Heart right ventricle (tissue), 16 donors: ENCODE measurements at places on chromosomes 16 and 17. TPM values are rescaled to one million over a fixed set of nuclear protein-coding genes. Genes with fewer than 3 reads are reported as not detected.

The CD300H gene
- total RNA-seq = not detected

The MTSS2 gene
- 62.3 TPM for total RNA-seq

The NRN1L gene
- total RNA-seq = not detected

The HOXB8 gene
- total RNA-seq = 0.55 TPM

The SYCE1L gene
- total RNA-seq = 1.5 TPM

The TTC19 gene
- total RNA-seq = 28.8 TPM

The TAC4 gene
- total RNA-seq = not detected

The PLLP gene
- total RNA-seq = 1.7 TPM

The PEMT gene
- 18.6 TPM for total RNA-seq

The TMEM256 gene
- 76.1 TPM for total RNA-seq

The C1QL1 gene
- 25.6 TPM for total RNA-seq

The GP1BA gene
- not detected for total RNA-seq

GRCh38 chr16:25922438-25922837 is 230.7 kb downstream of the HS3ST4 start:
- DNase-seq = no peak

DNA sequence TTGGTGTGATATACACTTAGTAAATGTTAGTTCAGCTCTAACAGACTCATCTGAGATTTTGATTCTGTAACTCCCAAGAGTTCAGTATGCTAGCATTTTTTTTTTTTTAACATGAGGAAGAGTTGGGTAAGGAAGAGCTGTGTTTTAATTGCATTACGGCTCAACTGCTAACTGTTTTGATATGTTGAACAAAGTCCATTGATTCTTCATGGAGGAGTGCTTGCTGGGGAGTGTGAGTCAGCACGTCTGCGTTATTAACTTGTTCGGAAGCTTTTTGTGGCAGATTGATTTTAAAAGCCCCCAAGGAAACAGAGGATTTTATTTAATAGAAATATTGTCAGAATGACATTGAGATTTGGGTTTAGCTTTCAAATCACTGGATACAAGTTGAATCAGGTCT is 45.8 kb downstream of the PITPNC1 start:
- DNase-seq = no peak

- DNase-seq = no peak
Measured at GRCh38 chr16:84194470-84195200, 3.7 kb downstream of the ADAD2 start.

DNA sequence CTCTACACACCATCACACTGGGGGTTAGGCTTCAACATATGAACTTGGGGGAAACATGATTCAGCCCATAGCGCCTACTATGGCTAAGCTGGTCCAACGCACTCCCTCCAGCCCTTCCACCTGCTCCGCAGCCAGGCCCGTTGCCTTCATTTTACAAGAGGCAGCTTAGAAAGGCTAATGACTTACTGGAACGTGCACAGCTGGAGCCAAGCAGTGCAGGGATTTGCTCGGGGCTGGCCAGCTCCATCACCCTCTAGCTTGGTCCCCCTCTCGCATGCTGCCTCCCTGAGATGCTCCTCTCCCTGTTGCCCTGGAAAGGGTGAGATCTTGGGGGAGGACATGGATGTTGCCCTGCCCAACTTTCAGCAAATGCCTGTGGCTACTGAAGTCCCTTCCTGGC is 2.8 kb upstream of the CACNG1 start:
- DNase-seq = no peak

- no peak for DNase-seq
Measured at GRCh38 chr16:80372341-80372740, 168.5 kb upstream of the DYNLRB2 start.

DNA sequence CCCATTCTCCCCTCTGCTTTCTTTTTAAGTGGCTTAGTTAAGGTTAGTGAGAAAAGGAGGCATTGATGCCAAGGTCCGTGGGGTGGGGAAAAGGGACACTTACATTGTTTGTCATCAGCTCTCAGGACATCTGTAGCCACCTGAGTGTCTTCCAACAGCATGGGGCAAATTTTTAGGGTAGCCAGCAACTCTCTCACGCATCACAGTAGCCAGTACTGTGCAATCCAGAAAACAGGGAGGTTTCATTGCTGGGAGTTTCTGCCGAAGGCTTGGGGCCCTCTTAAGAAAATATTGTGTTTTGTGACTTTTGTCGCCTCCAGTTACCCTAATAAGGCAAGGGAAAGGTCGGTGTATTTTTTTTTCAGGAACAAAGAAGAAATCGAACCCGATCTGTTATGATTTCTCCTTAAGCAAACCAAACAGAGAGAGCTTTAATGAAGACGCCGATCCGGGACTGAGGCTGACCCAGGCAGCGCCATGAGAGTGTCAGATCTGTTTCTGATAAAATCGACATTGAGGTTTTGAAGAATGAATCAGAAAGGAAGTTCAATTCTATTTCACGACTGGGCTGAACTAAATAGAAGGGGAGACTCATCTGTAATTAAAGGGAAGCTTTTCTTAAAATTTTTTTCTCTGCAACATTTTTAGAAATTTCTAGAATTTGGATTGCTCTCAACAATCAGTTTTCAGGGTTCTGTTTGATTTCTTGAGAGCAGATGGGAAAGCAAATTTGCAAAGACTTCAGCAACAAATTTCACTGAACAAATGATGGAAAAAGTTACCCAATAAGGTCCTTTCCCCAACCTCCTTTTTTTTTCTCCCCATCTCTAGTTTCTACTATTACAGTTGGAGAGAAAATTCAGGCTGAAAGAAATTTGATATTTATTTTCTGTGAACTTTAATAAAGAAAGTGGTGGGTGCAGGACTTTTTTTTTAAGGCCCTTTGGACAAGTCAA is 144.7 kb upstream of the IRX3 start:
- DNase-seq = no peak

DNA sequence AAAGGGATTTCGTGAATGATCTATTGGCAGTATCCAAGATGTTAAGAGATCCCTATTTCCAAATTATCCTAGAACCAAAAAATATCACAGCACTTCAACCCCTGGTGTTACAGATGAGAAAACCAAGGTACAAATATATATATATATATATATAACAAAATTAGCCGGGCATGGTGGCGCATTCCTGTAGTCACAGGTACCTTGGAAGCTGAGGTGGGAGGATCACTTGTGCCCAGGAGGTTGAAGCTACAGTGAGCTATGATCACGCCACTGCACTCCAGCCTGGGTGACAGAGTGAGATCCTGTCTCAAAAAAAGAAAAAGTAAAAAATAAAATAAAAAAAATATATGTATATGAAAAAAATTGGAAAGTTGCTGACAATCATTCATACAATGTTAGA is 637 bp upstream of the CLN3 start:
- DNase-seq = no peak

DNA sequence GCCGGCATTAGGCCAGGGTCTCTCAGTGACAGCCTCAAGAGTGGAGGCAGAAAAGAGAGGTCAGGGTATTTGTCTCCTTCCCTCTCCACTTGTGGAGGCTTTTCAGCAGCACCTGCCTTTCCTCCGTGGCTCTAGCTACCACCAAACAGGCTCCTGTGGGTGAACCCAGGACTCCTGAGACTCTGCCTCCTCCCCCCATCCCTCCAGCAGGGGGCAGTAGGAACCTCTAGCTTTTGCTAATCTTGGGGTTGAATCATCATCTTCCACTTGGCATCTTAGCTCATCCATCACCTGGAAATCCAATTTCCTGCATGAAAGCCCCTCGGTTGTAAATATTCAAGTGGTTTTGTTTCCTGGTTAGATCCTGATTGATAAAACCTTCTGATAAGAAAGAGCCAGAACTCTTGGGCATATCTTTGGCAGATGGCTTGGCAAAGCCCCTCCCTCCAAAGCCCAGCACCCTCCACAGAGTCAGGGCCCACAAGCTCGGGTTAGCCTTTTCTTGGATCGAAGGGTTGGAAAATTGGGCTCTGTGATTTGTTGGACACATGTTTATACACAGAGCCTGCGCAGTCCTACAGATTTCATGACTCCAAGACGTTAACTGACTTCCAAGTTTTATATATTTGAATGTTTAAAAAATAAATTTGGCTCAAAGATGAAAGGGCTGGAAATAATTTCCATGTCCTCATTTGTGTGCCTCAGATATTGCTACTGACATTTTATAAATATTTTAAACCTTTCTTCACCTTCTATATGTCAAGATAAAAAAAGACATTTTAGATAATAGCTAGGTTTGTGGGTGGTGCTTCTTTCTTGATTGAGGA is 322.1 kb downstream of the MAP2K4 start:
- DNase-seq = no peak

GRCh38 chr16:85112364-85112763 is at the start of gene CIBAR2:
Gene CIBAR2 (minus strand): TSS chr16:85112472. CDS start chr16:85112352, 120 bp downstream.
- no peak for DNase-seq

DNA sequence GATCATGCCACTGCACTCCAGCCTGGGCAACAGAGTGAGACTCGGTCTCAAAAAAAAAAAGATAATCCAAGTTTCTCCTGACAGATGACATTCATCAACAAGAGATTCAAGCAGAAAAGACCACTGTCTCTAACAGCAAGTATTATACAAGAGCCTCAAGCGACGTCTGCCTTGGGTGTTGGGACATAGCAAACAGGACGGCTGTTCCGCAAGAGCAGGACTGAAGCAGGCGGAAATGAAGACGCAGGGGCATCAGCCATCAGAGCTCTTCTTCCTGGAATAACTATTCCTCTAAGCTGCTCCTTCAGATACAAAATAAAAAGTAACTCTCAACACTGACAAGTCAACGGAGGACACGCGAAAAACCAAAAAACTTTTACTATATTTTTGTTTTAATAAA is 54.0 kb downstream of the ANKRD11 start:
- no peak for DNase-seq

DNA sequence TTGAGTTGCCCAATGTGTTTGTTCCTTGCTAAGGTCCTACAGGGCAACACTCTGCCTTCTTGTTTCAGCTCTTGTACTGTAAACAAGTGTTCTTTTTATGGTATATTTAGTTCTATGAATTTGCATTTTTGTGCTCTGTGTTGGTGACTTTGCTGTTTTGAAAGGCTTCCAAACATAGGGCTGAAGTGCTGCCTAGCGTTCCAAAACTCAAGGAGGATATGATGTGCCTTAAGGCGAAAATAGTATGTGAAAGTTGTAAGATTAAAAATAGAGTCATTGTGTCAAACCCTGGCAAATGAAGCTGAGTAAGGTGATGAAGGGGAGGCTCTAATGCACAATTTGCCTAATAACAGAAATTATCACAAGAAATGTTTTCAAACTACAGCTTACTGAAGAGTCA is 372.7 kb upstream of the TOM1L1 start:
- DNase-seq = no peak

DNA sequence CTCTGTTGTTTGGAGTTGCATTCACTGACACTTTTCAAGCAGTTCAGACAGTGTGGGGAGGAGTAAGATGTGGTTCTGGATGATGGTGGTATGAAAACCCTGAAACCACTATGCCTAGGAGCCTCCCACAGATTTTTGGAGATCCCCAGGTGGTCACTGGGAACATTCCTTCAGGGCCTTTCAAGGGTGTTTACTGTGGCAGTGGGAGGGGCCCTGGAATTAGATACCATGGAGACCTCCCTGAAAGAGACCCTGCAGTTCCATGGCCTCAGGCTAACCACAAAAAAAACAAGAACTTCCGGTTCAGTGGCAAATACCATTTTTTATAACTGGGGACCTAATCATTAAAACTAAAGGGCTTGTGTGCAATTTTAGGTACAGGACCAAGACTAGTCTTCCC is 79.9 kb downstream of the TMEM100 start:
- no peak for DNase-seq

DNA sequence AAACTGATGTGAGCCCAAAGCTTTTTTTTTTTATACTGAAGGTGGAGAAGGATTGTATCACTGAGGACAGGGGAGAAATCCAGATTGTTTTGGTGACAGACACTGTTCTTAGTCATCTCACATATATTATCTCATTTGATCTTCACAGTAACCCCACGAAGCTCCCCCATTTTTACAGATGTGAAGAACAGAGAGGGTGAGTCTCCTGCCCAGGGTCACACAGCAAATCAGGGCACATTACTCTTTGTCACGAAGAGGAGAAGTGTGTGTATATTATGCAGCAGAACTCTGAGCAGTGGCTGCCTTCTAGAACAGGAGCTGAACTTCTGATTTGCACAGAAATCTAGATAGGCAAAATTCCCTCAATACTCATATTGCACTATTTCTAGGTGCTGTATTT is 504.3 kb downstream of the XYLT1 start:
- DNase-seq = no peak

- no peak for DNase-seq
Measured at GRCh38 chr17:62805234-62805633, 2.9 kb downstream of the MARCHF10 start.

- DNase-seq = no peak
Measured at GRCh38 chr16:61798741-61799140, 237.5 kb downstream of the CDH8 start.

GRCh38 chr16:68077866-68078700 is 7.1 kb upstream of the NFATC3 start:
- DNase-seq = no peak

DNA sequence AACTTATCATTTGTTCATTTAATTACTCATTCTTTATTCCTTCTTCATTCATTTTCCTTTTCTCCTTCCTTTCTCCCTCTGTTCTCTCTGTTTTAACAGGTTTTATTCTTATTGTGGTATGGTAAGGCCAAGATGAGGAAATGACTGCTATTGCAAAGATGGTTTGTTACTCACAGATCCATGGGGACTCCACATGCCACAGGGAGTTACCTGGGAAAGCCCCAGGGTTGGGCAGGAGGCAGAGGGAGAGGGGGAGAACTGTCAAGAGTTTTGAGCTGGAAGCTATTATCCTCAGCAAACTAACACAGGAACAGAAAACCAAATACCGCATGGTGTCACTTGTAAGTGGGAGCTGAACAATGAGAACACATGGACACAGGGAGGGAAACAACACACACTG is 453.3 kb downstream of the WWOX start:
- DNase-seq = no peak

DNA sequence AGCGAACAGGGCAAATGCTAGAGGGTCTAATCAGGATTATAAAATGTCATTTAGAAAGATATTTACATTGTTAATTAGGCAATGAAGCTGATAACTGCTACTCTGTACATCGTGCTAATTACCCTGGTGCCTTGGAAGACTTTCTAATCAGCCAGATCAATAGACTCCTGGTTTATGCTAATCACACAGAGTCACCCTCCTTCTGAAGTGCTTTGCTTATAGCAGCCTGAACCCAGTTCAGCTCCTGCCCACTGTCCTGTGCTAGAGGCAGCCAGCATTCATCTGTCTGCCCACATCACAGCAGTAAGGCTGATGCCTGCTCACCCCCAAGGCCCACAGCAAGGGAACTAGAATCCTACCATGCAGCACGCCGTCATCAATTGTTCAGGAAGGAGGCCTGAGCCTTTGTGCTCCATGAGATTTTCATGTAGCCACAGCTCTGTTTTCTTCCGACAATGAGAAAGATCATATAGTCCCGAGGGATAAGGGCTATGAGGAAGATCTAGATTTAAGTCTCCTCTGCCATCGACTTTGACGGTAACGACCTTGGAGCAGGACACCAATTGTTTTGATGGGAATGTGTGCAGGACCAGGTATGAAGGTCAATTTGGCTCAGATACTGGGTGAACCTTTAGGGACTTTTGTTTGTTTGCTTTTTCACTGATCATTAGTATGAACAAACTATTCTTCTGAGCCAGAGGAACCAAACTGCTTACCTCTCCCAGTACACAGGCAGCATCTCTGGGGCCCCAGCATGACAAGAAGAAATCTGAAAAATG is 12.5 kb upstream of the LYRM9 start:
- no peak for DNase-seq
